Endothelial cell (in vitro differentiated cells): ENCODE measurements at places on chromosomes 1 and 21. TPM values are rescaled to one million over a fixed set of nuclear protein-coding genes. Genes with fewer than 3 reads are reported as not detected.

DNA sequence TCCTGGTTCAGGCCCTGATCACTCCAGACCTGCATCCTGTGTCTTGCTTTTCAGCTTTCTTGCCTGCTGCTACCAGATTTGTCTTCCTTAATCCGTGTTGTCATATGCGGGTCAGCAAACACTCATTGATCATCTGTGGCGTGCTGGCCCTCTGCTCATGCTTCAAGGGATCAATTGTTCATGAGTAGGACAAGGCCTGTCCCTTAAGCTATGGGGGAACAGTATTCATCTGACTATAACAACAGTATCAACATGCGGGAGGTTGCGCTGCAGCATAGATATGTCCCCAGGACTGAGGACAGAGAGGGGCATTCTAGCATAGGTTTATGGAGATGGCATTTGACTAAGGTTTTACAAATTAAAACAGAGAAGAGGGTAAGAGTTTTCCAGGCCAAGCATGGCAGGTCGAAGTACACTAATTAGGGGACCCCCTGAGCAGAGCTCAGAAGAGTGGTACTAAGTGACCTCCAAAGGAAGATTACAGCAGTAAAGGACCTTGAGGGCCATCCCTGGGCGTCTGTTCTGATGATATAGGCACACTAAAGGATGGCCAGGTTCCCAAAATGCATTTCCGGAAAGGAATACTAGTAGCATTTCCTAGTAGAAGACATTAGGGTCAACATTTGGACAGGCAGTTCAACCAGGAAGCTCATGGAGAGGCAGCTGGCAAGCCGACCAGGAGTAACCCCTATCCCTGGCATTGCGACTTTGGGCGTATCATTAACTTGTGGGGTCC, 811 bp upstream of the ZNF672 start:
- DNase-seq = no peak

DNA sequence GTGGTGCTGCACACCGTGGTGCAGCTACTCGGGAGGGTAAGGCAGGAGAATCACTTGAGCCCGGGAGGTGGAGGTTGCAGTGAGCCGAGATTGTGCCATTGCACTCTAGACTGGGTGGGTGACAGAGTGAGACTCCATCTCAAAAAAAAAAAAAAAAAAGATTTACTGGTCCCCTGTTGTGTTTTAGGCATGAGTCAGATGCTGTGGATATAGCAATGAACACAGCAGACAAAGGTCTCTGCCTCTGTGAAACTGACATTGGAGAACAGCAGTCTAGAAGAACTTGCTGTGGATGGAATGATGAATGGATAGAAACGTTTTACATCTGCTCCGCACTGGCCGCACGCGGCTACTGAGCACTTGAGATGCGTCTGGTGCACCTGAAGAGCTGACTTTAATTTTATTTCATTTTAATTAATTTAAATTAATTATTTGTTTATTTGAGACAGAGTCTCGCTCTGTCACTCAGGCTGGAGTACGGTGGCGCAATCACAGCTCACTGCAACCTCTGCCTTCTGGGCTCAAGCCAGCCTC, 24.5 kb upstream of the EPHA2 start:
- DNase-seq = no peak

- no peak for DNase-seq
Measured at GRCh38 chr1:115793162-115793561, 24.6 kb upstream of the CASQ2 start.

DNA sequence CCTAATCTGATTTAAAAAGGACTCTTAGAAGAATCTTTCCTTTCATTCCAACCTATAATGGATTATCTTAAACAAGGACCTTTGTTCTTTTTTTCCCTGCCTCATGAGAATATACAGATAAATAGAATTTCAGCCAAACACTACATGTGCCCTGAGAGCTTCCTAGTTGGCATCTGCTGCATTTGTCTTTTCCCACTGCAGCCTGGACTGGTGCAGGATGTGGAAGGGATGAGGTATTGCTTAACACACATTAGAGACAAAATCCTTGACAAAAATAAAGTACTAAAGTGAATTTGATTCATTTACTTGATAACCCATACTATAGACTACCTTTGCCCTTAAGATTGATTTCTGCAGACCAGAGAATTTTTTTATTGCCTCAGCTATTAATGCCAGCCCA, 59.5 kb downstream of the PALMD start:
- DNase-seq = no peak

- DNase-seq = no peak
Measured at GRCh38 chr1:89975540-89976125, 19.3 kb upstream of the ZNF326 start.

- no peak for DNase-seq
Measured at GRCh38 chr1:187306710-187307415, 478.1 kb downstream of the PLA2G4A start.

DNA sequence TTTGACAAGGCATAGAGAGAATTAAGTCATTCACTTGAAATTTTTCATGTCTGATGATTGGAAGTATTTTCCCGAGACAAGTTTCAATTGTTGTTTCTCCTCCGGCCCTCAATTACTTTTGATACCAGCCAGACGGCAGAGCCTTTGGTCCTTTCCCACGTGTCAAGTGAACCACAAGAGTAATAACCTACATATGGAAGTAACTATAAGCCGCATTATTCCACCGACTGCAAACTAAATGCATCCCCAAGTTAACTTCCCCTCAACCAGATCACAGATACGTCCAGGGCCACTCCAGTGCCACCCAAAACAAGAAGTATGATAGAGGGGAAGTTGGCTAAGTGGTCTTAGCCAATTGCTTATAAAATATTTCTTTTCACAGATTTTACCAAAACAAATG, 20.2 kb downstream of the COLGALT2 start:
- DNase-seq = no peak

- DNase-seq = no peak
Measured at GRCh38 chr1:41385398-41386195, 24.4 kb downstream of the FOXO6 start.

DNA sequence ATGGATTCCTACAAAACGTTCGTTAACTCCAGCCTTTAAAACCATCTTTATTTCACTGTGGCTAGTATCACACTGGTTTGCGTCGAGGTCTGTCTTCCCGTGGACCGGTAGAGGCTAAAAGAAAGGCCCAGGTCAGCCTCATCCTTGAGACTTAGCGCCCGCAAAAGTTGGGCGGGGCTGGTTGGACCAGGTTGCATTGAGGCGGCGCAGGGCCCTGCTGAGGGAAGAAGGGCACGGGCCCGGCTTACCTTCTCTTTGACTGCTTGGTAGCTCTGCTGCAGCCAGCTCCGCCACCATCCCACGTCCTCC, 455 bp downstream of the BSDC1 start:
- DNase-seq = no peak

Gene RGS16
- 11.8 TPM for total RNA-seq

Gene OR2W3
- 0.87 TPM for total RNA-seq

Gene CDC42BPA
- total RNA-seq = 41.4 TPM

Gene AQP10
- total RNA-seq = not detected

Gene GPR161
- 40.9 TPM for total RNA-seq
